ENCODE measurements at places on chromosomes 11 and 22. TPM values are rescaled to one million over a fixed set of nuclear protein-coding genes. Genes with fewer than 3 reads are reported as not detected.

KRTAP5-10 gene
- total RNA-seq = 0.14 TPM

HTR3A gene
- total RNA-seq = not detected

SMARCB1 gene
- 15.1 TPM for total RNA-seq

CECR2 gene
- 2.1 TPM for total RNA-seq

OTOG gene
- not detected for total RNA-seq

STK33 gene
- 1.1 TPM for total RNA-seq

GGTLC2 gene
- not detected for total RNA-seq

LMO1 gene
- total RNA-seq = not detected

OR56A3 gene
- not detected for total RNA-seq

C11orf86 gene
- not detected for total RNA-seq

CDC45 gene
- 0.33 TPM for total RNA-seq

TLCD5 gene
- 0.50 TPM for total RNA-seq

KCNJ11 gene
- total RNA-seq = 0.75 TPM
